ENCODE measurements at places on chromosomes 5 and 9. TPM values are rescaled to one million over a fixed set of nuclear protein-coding genes. Genes with fewer than 3 reads are reported as not detected.

Gene PCDHA11
- total RNA-seq, result not detected

Gene JADE2
- 15.6 TPM for total RNA-seq

Gene GRM6
- not detected for total RNA-seq

Gene SLC1A3
- 18.7 TPM for total RNA-seq

Gene SLC22A5
- total RNA-seq, result 5.4 TPM

Gene LRRC19
- not detected for total RNA-seq

Gene SPAAR
- 1.3 TPM for total RNA-seq

Gene BTNL9
- total RNA-seq, result not detected

Gene ANKRD18A
- total RNA-seq, result not detected

Gene SSNA1
- 87.8 TPM for total RNA-seq

Gene OMD
- 22.1 TPM for total RNA-seq

Gene MPDZ
- total RNA-seq, result 25.4 TPM

Gene SLCO4C1
- total RNA-seq, result 0.58 TPM

Gene EQTN
- not detected for total RNA-seq

Gene PPP3R2
- total RNA-seq, result not detected

Gene PCDHA9
- total RNA-seq, result not detected

Gene HTR4
- total RNA-seq, result not detected
